NCI-H1417 treated with DMSO at 0.1 percent for 48 hours (cell line): ENCODE measurements at places on chromosomes 4 and X.

- no peak for DNase-seq
Measured at GRCh38 chr4:24471486-24472160, 112.7 kb downstream of the DHX15 start.

DNA sequence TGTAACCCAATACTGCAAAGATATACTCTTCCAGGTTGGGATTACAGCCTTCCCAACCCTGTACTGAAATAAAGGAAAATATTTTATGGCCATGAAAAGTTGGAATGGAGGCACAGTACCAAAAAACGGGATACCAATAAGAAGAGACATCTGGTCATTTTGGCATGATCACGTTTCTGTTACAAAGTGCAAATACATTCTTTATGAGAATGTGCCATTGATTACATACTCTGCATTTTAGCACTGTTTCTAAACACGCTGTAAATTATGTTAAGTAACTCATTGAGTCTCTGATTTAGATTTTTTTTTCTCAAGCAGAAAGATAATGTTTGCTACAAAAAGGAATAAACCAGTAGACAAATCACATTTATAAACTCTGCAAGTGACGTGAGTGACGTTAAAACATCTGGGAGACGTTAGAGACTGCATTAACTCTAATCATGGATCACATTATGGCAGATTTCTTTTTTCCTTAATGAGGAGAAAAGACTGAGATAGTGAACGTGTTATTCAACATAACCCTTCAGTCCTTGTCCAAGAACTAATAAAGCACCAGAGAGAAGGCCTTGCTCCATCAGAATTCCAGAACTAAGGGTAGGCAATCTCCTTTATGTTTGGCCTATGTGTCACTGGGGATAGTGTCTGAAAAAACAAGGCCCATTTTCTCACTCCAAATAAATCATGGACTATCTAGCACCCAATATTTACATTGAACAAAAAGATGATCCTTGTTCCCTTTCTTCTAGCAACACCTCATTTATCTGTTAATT lies 31.0 kb downstream of the UNC5C start:
- no peak for DNase-seq

- DNase-seq = no peak
Measured at GRCh38 chr4:175422331-175422730, 389.7 kb downstream of the GPM6A start.

DNA sequence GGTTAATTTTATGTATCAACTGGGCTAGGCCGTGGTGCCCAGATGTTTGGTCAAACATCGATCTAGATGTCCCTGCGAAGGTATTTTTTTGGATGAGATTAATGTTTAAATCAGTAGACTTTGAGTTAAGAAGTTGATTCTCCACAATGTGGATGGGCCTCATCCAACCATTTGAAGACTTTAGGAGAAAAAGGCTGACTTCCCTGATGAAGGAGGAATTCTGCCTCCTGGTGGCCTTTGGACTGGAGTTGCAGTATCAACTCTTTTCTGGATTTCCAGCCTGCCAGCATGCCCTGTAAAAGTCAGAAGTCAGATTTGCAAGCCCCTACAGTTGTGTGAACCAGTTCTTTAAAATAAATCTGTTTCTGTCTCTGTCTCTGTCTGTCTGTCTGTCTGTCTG lies 91.4 kb downstream of the STK32B start:
- DNase-seq = no peak

GRCh38 chrX:25066131-25066530 lies 50.4 kb upstream of the ARX start:
- DNase-seq = no peak

GRCh38 chr4:38177641-38178391 lies 217.6 kb downstream of the PTTG2 start:
- DNase-seq = no peak

DNA sequence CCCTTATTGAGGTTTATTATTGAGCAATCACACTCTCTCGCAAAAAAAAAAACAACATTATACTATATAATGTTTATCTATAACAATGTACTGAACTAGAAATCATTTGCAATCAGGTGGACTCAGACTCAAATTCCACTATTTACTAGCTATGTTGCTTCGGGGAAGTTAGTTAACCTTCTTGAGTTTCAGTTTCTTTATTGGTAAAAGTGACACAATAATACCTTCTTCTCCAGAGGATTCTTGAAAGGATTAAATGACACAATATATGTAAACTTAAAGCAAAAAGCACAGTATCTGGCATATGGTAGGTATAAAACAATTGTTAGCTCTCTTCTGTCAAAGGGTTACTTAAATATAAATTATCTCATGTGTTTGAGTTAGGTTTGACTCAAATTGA lies 31.5 kb upstream of the HDAC8 start:
- no peak for DNase-seq

- DNase-seq = no peak
Measured at GRCh38 chrX:1592470-1593142, 1.2 kb downstream of the AKAP17A start.

- DNase-seq = no peak
Measured at GRCh38 chrX:72676465-72676864, 37.6 kb downstream of the PHKA1 start.

GRCh38 chrX:69522052-69522451 lies 17.9 kb downstream of the NALF2 start:
- DNase-seq = no peak

DNA sequence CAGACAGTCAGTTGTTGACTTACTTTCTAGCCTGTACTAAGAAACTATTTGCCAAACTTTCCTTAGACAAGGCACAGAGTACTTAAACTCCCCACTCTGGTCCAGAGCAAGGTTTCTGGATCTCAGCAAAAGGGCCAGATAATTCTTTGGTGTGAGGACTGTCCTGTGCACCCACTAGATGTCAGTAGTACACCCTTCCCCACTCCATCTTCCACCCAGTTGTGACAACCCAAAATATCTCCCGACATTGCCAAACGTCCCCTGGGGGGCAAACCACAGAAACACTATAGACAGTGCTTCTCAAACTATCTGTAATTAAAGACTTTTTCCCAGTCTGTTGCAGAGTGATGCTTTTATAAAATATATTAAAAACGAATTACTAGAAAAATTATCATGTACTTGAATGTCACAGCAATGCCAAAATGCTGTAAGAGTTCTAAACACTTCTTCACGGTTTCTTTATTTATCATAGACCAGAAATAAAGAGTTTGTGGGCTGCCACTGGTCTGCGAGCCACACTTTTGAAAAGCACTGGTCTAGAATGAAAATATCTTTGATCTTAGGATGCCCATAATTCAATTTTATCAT lies 203.5 kb downstream of the PRDM5 start:
- DNase-seq = no peak
